ENCODE measurements at places on chromosomes 13 and 19.

- no peak for DNase-seq
These were observed 6.0 kb upstream of the NEK3 start for GRCh38 chr13:52165411-52165810.

GRCh38 chr19:30729451-30729850 is 357.3 kb downstream of the ZNF536 start:
- DNase-seq = no peak

- DNase-seq = no peak
These were observed 4.7 kb downstream of the CCDC8 start for GRCh38 chr19:46408664-46409039.

- no peak for DNase-seq
These were observed 19.4 kb upstream of the EIF3G start for GRCh38 chr19:10138879-10139795.

DNA sequence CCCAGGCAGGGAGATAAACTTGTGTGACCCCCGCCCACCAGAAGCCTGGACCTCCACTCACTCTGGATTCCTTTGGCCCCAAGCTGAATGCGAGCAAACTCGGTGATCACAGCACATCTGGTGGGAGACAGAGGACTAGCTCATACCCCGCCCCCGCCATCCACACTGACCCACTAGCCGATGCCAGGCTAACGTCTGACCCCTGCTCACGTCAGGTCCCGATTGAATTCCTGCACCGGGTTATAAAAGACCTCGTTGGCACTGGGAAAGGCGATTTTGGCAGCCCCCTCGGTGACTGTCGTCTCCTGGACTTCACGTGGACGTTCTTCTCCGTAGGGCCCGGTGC is 631 bp downstream of the TRMT1 start:
- no peak for DNase-seq

DNA sequence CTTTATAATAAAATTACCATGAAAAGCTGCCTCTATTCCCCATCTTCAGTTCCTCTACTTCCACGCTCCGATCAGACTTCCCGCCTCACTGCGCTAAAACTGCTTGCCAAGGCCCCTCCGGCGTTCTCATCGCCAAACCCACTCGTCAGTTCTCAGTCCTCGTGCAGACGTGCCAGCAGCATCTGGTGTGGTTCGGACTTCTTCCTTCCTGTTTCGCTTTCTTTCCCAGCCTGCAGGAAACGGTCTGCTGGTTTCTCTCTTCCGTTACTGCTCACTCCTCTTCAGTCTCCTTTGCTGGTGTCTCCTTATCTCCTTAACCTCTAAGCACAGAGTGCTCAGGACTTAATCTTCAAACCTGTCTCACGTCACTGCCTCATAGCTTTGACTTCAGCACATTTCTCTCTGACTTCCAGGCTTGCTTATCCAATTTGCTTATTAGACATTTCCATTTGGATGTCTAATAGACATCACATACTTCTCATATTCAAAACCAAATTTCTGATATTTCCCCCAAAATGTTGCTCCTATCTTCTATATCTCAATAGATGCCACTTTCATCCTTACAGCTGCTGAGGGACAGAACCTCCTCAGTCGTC is 40.3 kb downstream of the RCBTB2 start:
- peak; percentile 59 for DNase-seq

DNA sequence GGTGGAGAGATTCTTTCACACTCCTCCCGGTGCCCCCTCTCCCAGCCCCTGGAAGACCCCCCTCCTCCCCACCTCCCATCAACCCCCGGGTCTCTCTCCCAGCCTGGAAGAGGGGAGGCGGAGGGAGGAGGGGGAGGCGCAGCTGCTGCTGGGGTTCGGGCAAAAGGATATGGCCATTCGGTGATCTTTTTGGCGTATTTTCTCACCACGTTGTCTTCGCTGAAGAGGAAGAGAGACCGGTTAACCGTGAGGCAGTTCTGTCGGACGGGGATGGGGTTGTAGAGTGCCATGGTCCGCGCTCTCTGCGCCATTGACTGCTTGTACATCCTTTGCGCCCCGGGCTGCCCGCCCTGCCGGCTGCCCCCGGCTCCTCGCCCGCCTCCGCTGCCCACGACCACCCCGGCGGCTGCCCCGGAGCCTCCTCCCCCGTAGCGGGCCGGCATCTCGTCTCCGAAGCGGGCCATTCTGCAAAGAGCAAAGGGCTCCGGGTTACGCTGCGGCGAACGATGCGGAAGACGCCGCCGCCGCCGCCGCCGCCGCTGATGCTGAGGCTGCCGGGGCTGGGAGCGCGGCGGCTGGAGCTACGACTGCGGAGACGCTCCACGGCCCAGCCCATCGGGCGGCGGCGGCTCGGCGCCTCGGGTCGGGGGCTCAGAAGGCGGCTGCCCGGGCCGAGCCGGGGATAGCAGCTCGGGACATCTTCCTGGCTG is 363 bp downstream of the CACNA1A start:
- no peak for DNase-seq

DNA sequence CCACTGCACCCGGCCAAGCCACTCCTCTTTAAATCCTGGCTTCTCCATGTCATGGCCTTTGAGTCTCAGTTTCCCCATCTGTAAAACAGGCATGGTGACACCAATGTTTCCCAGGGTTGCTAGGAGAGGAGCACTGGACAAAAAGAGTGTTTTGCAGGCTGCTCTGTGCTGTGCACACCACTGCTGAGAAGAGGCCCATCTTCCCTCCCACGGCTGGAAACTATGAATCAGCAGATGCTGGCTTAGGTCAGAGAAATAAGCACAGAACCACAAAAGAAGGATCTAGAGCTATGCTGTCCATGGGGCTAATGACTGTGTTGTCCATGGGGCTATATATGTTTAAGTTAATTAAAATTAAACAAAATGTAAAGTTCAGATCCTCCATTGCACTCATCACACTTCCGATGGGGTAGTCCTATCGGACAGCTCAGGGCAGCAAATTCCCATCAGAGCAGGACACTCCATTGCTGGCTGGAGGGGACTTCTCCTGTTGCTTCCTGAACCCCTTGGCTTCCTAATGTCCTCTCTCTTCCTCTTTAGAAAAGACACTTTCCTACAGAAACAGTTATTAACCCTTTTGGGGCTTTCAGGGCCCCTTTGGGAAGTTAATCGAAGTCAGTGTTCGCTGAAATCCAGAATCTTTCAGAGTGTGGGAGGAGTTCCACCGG is 37.1 kb downstream of the TSHZ3 start:
- DNase-seq = no peak

DNA sequence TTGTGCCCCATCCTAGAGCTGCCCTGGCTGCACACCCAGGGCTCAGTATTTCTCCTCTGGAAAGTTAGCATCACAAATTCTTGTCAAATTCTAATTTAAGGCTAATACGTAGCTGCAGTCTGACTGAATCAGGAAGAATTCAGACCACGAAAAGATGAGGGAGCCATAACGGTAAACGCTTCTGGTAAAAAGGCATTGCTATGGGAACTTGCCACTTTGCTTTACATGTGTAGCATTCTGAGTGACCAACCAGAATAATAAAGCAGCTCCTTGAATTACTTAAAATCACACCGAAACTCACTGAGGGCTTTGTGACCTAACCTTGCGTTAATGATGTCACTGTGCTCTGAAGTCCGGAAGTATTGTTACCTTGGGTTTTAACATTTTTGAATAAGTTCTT is 286.6 kb upstream of the TMTC4 start:
- no peak for DNase-seq

GRCh38 chr19:29255006-29255405 is 42.1 kb upstream of the UQCRFS1 start:
- no peak for DNase-seq

- no peak for DNase-seq
These were observed 412.2 kb upstream of the KLHL1 start for GRCh38 chr13:70520275-70521036.

DNA sequence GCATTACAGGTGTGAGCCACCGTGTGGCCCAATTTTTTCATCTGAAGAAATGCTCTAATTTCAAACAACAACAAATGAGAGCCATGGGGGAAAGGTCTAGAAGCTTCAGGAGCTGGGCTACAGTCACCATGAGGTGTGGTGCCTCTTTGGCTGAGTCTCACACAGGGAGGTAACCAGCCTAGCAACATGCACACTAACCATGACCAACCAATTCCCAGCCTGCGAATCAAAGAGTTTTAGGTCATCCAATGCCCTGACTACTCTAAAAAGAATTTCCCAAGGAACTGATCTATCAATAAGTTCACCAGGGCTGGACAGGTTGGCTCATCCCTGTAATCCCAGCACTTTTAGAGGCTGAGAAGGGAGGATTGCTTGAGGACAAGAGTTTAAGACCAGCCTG is 29.9 kb downstream of the PBX4 start:
- no peak for DNase-seq

- DNase-seq = no peak
These were observed 99.4 kb downstream of the WASF3 start for GRCh38 chr13:26656919-26657318.

DNA sequence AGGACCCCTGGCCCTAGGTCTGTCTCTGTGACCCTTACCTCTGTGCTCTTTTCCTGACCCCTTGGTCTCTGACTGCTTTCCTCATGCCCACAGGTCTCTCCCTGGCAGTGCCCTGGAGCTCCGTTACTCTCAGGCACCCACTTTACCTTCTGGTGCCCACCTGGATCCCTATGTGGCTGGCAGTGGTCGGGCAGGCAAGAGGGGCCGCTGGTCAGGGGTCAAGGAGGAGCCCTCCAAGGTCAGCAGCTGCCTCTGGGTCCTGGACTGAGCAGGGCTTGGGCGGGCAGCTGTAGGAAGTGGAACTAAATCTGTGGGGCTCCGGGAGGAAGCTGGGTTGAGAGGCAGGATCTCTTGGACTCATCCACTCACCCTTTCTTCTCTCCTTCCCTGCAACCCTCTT is 16.3 kb downstream of the PPFIA3 start:
- no peak for DNase-seq

DNA sequence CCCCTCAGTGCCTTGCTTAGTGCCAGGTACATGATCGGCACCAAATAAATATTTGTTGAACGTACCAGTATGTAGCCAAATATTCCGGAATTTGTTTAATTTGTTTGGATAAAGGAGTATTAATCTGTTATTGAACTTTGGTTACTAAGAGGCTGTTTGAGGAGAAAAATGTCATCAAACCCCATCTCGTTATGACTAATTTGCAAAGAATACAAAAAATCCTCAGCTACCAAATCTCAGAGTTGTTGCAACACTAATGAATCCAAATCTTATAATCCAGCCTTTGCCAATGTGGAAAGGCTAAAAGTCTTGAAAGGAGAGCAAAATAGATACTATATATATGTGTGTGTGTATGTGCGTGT is 79.5 kb downstream of the KLF5 start:
- no peak for DNase-seq

GRCh38 chr19:20151617-20152145 is 15.3 kb upstream of the ZNF486 start:
- no peak for DNase-seq

DNA sequence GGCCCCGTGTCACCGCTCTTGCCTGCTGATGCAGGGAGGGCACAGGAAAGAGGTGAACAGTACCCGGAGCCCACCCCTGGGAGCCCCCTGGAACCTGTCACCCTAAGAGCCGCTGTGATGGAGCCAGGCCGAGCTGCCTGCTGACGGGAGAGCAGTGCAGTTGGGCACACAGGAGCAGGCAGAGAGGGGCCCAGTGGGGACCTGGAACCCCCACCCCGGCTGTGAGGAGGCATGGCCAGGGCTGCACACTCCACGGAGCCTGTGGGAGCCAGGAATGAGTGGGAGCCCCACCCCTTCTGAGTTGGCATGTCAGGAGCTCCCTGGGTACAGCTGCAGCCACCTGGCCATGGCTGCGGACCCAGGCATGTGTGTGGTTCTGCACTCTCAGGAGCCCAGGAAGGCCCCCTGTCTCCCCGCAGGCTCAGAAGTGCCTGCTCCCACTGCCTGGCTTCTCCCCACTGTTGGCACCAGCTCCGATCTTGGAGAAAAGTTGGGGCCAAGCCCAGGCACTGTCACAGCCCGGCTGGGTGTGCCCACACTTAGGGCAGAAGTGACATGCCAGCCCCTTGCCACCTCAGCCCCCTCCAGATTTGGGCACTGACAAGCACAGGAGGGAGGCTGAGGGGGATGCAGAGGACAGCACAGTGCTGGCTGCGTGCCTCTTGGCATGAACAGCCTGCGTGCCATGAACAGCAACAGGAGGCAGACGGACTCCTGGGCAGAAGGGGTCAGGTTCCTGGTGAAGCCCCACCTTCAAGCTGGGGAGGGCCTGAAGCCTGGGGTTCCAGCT is 6.3 kb downstream of the CFAP97D2 start:
- DNase-seq = no peak

DNA sequence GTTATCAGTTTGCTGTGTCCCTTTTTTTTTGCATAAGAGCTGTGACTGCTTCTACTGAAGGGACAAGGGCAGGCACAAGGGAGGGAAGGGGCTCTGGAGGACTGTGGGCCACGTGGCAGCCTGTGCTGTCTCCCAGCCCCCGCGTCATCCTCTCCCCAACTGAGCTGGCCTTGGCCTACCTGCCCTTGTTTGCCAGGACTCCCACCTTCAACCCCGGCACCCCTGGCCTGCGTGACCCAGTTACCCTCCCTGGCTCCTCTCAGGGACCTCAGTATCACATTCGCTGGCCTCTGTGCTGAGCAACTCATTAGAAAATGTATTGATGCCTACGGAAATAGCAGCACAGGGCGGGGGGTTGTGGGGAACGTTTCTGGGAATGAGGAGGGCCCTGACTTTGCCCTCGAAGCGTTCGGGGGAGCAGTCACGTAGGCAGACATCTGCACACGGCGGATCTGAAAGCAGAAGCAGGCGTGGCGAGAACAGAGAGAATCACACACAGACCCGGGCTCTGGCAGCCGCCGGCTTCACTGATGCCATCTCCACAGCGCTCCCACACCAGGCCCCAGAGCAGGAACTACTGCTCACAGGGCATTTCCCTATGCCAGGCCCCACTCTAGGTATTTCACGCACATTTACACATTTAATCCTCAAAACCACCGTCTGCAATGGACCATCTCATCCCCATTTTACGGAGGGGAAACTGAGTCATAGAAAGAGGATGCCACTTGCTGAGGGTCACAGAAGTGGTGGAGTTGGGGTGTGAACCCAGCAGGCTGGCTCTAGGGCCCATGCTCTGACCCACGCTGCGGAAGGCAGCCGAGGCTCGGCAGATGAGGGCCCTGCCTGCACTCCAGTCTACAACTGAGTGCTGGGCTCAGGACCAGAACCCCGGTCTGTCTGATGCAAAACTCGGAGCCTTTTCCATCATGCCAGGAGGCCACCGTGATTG is 5.7 kb upstream of the ATF5 start:
- no peak for DNase-seq

DNA sequence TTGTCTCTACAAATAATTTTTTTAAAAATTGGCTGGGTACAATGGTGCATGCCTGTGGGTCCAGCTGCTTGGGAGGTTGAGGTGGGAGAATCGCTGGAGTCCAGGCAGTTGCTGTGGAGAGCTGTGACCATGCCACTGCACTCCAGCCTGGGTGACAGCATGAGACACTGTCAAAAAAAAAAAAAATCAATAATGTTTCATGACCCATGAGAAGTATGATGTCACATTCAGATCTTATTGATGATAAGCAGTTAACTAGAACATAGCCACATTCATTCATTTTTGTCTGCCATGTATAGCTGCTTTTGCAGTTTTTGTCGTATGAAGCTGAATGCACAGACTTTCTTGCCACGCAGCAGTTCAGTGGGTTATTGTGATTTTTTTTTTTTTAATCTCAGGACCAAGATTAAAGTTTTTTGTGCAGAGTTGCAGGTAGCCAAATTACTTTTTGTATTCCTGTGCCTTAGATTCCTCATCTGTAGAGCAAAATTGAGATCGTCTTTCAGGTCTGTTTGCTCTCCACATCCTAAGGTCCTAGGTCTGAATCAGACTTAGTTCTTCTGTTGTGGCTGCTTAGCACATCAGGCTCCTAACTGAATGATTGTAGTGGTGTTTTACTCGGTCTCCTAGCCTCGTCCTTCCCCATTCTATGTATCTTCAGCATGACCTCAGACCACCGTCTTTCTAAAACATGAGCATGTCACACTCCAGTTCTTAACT is 145.2 kb downstream of the GGACT start:
- DNase-seq = no peak

- DNase-seq = no peak
These were observed 66.1 kb upstream of the C1QTNF9 start for GRCh38 chr13:24243302-24243701.

Data from CD8-positive, alpha-beta T cell (primary cell).